ENCODE measurements at places on chromosomes 12 and 14.
A peak's percentile ranks its signal among the peaks of the same experiment; 100 is the strongest.

DNA sequence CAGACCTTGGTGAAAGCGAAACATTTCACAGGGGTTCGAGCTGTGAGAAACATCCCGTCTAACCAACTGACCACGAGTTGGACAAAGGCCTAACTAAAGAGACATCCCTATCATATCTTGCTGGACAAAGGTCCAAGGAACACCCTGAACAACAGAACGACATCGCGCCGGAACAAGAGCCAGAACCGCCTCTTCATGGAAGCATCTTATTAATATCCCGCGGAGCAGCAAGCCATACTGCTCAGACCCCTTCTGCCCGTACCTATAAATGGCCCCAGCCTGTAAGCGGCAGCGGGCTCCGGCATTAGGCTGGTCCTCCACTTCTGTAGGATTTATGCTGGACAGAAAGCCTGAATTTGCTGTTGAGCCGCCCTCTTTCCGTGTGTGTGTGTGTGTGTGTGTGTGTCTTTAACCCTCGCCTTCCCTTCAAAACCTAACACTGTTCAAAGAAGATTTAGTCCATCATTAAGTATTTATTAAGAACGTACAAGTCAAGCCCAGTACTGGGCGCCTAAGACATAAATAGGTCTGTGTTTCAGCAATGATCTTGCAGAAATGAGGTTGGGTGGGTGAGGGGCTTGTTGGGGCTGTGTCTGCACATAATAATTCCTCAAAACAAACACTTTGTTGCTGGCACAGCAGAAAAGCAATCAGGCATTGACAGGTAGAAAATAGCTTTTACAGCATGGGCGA lies 1.9 kb downstream of the SLC6A15 start:
- no peak for DNase-seq

DNA sequence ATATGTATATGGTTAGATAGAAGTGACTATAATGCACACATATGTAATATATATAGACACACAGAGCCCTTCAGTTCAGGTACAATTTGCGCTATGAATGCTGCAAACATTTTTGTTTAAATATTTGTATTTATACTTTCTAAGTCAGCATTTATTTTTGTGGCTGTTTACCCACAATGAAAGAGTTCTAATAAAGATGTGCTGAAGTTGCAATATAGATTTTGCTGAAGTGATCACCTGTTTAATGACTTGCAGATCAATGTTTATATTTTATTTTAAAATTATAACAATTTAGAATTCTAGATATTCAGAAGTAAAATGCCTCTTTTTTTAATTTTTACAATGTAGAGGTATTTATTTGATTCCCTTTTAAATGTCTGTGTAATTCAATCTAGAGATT lies 3.5 kb downstream of the FOXG1 start:
- DNase-seq = no peak

GRCh38 chr14:90062822-90063539 lies 1.2 kb downstream of the KCNK13 start:
- DNase-seq = peak; percentile 58

DNA sequence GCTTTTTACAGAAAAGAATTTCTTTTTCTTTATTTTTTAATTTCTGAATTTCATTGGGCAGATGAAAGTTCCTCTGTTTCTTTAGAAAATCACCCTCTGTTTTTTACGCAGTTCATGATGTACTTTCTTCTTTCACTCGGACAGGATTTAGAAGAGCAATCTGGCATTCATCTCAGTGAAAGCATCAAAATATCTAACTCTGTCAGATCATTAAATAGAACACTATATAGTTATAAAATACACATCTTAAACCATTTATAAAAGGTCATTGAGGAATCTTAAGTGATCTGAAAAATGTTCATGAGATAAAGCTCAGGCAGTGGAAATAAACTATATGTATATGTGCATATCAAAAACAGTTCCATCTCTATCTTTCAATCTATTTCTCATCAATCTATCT lies 3.9 kb downstream of the IFNG-AS1 start:
- no peak for DNase-seq

DNA sequence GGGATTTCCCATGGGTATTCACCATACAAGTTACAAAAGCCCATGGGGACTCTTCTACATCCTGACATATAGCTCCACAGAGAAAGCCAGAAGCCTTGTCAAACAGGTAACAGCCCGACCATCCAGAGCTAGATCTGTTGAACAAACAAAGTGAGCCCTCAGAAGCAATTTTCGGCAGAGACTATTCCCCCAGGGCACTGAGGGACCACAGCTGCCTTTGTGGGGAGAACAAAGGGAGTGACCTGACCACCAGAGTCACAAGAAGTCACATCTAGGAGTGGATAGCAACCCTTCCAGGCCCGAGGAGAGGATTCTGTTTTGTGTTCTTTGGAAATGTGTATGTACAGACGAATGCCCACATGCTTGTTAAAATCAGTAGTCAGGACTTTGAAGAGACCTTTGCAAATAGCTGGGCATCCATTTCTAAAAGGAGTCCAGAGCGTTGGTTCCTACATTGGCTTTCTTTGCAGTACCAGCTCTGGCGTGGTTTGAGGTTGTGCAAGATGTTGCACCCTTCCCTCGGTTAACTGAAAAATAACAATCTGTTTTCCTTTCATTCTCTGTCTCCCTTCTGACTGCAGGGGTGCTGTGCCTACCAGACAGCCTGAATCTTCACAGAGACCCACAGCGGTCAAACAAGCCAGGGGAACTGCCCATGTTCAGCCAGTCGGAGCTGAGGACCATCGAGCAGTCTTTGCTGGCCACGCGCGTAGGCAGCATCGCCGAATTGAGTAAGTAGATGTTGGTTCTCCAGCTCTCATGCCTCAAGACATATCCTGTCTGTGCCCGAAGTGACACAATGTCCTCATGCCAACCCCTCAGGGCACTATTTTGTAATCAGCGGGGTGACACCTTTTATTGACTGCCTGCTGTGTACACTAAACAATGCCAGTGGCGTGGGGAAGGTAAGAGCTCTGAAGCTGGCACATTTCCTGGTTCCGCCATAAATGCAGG lies 165.4 kb upstream of the PWP1 start:
- DNase-seq = peak; percentile 33

DNA sequence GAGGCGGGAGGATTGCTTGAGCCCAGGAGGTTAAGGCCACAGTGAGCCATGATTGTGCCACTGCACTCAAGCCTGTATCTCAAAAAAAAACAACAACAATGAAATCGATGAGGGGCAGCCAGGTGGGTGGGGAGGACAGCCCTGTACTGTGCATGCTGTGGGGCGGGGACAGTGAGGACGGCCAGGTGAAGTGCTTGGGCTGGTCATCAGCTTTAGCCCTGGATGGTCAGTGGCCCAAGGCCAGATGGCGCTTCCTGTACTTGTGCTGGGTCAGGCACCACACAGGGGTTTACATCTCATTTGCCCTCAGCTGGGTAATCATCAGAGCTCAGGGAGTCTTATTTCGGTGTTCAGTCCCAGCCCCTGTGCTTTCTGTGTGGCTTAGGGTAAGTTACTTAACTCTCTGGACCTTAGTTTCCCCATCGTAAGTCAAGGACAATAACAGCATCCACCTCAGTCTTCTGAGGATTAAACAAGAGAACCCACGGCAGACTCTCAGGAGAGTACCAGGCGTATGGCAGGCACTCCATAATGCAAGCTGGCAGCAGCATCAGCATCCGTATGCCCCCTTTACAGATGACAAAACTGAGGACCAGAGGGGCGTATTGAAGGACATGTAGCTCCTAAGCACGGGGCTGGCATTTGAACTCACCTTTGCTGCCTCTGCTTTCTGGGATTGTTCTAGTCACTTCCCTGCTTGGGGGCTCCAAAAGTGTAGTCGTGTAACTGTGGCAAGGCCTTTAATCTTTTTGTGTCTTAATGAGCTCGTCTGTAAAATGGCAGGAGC lies 71.9 kb downstream of the SLC25A47 start:
- DNase-seq = no peak

- DNase-seq = peak; percentile 85
Measured at GRCh38 chr12:124592481-124593160, 25.2 kb upstream of the NCOR2 start.

GRCh38 chr14:99459481-99460100 lies 21.1 kb downstream of the SETD3 start:
- DNase-seq = no peak

DNA sequence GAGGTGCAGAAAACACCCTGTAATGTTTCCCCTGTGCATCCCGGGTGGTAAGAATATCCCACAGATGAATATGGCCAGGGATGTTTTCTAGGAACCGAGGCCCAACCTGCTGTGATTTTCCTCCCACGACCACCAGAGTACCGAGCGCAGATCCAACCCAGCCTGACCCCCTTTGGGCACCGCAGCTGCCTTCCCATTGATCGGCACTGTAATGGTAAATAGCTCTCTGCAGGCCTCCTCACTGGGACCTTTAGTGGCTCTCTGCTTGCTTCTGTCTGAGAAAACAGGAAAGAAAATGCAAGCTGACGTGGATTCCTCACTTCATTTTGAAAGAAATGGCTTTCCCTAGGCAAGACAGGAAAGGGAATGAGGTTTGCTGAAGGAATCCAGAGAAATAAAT lies 2.4 kb upstream of the RAB15 start:
- DNase-seq = no peak

GRCh38 chr14:90692061-90692460 lies 124.2 kb downstream of the TTC7B start:
- DNase-seq = no peak

DNA sequence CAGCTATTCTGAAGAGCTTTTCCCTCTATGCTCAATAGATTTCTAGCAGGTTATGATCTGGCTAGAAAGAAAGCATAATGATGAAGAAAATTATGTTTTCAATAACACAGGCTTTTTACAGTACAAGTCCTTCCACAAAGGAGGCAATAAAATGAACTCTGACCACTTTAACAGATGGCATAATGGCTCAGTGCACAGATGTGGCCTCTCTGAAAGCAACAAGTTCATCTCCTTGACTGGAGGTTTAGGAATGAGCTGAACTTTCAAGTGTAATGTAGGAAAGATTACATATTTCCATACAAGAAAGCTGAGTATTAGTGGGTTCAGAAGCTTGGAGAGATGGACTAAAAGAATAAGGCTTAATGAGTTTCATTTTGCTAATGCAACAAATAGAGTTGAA lies 147.4 kb downstream of the EFCAB11 start:
- no peak for DNase-seq

DNA sequence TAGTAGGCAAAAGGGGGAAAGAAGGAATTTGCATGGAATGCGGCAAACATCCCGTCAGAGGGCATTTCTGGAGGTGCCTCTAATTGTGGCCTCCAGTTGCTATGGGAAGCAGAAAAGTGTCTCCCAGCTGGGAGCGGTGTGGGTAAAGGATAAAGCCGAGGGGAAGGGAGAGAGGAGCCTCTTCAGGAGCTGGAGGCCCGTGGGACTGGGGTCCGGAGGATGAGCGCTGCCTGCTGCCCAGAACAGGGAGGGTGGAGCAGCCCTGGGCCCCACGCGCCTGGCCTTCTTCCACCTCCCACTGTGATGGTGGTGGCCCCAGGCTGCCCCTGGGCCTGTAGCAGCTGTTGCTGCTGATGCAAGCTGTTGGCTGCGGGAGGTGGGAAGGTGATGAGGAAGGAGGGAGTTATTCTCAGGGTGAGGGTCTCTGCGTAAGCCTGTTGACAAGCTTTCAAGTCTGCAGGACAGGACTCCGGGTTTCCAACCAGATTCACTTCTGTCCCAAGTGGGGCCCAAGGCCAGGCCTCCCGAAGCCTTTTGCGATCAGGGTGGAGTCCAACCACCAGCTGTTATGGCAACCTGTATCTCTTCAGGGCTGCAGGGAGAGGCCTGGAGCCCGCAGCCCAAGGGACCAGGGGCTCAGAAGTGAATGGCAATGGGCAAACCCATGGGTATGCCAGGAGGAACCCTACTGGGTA lies 19.1 kb upstream of the PGF start:
- no peak for DNase-seq

DNA sequence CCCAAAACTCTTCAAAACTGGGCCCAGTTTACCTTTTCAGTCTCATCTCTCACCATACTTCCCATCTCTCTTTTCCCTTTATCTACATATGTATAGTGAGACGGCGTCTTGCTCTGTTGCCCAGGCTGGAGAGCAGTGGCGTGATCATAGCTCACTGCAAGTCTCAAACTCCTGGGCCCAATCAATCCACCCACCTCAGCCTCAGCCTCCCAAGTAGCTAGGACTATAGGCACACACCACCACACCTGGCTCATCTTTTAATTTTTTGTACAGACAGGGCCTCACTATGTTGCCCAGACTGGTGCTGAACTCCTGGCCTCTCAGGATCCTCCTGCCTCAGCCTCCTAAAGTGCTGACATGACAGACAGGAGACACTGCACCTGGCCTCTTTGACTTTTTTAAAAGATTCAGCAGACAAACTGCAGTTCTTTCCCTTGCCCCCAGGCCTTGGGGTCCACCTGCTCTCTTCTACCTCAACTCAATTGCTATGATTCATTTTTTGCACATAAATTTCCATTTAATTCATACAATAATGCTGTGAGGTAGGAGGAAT lies 33.6 kb downstream of the TFCP2 start:
- no peak for DNase-seq

DNA sequence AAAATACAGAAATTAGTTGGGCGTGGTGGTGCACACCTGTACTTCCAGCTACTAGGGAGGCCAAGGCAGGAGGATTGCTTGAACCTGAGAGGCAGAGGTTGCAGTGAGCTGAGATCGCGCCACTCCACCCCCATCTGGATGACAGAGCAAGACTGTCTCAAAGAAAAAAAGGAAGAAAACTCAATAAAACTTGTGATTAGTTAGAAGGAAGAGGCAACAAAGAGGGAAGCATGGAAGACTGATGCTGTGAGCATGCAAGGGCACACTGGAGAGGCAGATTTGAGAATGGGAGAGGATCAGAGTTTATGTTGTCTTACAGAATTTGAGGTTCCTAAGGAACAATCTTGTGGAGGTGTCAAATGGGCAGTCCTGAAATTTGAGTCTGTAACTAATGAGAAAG lies 2.8 kb upstream of the ZC2HC1C start:
- peak; percentile 53 for DNase-seq

DNA sequence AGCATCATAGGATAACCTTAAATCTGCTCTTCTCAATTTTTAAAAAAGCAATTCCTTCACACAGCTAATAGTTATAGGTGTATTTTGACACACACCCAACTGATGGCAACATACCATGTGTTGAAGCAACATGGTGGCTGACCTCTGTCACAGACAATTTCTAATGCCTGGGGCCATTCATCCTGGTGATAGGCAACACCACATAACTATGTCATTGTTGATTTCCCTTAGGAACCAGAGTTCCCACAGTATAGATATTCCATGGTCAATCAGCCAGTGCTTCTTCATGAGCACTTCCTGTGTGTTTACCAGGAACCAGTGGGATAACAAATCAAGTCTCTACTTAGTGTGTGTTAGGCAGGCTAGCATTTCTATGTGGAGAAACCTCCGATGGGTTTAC lies 88.3 kb downstream of the FIGNL2 start:
- no peak for DNase-seq

- DNase-seq = no peak
Measured at GRCh38 chr14:28272270-28272669, 494.3 kb upstream of the FOXG1 start.

GRCh38 chr14:95268350-95268749 lies 51.4 kb downstream of the CLMN start:
- DNase-seq = no peak

DNA sequence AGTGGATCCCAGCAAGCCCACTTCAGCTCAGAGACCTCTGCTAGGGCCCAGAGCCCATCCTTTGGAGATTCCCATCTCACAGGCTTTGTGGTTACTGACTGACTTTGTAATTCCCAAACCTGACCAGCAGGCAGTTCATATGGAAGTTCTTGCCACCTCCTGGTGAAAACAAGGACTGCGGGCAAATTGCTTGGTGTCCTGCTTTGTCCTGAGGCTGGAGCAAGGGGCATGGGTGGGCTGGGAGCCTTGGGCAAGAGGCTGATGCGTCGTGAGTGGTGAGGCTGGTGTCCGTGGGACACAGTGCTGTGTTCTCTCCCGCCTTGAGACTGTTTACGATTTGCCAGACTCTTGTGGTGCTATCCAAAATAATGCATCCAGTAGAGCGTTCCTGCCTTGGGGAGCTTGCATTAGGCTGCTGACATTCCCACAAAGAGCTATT lies 91.0 kb downstream of the LRRC74A start:
- DNase-seq = peak; percentile 80

Measured in suppressor macrophage treated with lipopolysaccharide for 1 hour (primary cell).